ENCODE measurements at places on chromosomes 1 and 21. TPM values are rescaled to one million over a fixed set of nuclear protein-coding genes. Genes with fewer than 3 reads are reported as not detected.

DNA sequence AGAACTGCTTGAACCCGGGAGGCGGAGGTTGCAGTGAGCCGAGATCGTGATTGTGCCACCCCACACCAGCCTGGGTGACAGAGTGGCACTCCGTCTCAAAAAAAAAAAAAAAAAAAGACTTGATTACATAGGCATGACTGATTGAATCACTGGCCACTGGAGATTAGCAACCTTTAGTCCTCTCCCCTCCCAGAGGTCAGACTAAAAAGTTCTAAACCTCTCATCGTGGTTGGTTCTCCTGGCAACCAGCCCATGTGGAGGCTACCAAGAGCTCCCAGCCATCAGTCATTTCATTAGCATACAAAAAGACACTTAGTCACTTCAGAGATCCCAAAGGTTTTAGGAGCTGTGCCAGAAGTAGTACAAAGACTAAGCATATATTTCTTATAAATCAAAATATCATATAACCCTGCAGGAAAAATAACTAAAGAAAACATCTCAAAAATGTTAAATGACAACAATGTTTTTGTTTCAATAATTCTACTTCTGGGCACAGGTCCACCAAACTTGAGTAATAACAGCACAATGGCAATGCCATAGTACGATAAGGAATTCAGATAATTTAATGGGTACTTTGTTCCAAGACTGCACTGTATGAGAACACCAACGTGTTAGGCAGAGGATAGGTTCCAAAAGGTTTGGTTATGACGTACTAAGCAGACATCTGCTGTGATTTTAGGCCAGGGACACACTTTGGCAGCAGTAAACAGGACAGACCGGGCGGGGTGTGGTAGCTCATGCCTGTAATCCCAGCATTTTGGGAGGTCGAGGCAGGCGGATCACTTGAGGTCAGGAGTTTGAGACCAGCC is 18.1 kb downstream of the USP48 start:
- no peak overlapping the region for H3K4me3 ChIP-seq
- no peak for DNase-seq
- H3K36me3 ChIP-seq, result no peaks in the 10 kb centered on the region
- H3K27me3 ChIP-seq, result no peaks in the 10 kb centered on the region
- H3K27ac ChIP-seq, result peak overlapping the region; percentile 26
- peaks cover 30% of the 10 kb centered on the region for H3K4me1 ChIP-seq

Gene AKNAD1
- total RNA-seq, result not detected

- H3K4me3 ChIP-seq, result no peak overlapping the region
- no peaks in the 10 kb centered on the region for H3K27me3 ChIP-seq
- no peak for DNase-seq
- H3K36me3 ChIP-seq, result no peaks in the 10 kb centered on the region
These were observed 128.0 kb upstream of the IRF2BP2 start for GRCh38 chr1:234737967-234738314.

GRCh38 chr1:115544131-115544530 is 97.6 kb upstream of the VANGL1 start:
- peaks cover 3% of the 10 kb centered on the region for H3K4me1 ChIP-seq
- H3K4me3 ChIP-seq, result no peak overlapping the region
- no peaks in the 10 kb centered on the region for H3K36me3 ChIP-seq
- no peak for DNase-seq
- no peak overlapping the region for H3K27ac ChIP-seq

Gene PHACTR4
- total RNA-seq, result 38.2 TPM

DNA sequence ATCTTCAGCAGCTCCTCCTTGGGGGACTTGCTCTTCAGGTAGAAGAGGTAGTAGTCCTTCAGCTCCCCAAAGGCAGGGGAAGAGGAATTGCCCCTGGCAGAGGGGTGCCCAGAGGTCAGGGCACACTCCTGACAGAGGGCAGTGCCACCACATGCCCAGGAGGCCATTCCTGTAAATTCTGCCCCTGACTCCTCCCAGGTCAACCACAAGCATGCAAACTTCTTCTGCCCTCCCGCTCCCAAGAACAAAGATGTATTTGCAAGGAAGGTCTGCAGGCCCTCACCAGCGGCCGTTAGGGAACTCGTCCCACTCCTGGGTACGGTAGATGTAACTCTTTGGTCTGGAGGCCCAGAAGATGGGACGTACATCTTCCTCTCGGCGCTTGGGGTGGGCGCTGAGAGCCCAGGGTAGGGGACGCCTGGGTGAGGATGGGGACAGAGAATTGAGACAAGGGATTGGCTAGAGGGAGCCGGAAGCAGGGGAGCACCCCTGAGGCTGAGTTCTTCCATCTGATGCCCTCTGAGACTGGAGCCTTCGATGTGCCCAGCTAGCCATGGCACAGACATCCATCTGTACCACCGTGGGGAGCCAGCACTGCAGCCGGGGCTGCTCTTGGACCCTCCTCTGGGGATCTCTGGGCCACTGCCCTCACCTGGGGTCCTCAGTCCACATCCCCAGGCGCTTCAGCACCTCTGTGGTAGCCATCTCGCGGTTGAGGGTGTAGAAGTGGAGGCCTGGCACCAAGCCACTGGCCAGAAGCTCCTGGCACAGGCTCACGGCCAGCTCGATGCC is 11.1 kb downstream of the MTHFR start:
- DNase-seq, result no peak
- H3K36me3 ChIP-seq, result no peaks in the 10 kb centered on the region

Gene LHX4
- total RNA-seq, result 0.48 TPM

Gene PSEN2
- total RNA-seq, result 41.9 TPM

DNA sequence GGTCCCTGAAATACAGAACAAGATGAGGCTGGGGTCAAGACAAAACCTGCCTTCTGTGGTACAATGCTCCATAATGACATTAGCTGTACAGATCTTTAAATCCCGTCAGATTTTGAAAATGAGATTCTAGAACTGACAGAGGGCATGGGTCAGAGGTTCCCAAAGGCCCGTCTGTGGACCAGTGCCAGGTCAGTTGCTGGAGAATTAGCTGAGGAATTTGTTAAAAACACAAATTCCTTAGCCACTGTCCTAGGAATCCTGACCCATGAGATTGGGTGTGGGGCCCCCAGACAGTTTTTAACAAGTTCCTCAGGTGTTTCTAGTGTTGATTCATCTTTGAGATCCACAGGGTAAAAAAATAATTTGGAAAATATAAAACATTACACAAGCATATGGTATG is 97.0 kb downstream of the SIPA1L2 start:
- no peak overlapping the region for H3K27ac ChIP-seq
- no peak for DNase-seq
- no peaks in the 10 kb centered on the region for H3K4me1 ChIP-seq
- H3K36me3 ChIP-seq, result no peaks in the 10 kb centered on the region
- no peak overlapping the region for H3K4me3 ChIP-seq

GRCh38 chr1:38326856-38327255 is 280.3 kb upstream of the POU3F1 start:
- H3K27me3 ChIP-seq, result peaks cover 20% of the 10 kb centered on the region
- H3K4me1 ChIP-seq, result no peaks in the 10 kb centered on the region
- no peak overlapping the region for H3K27ac ChIP-seq
- no peaks in the 10 kb centered on the region for H3K36me3 ChIP-seq
- H3K4me3 ChIP-seq, result no peak overlapping the region

GRCh38 chr1:3319874-3320245 is 134.6 kb upstream of the ARHGEF16 start:
- H3K27ac ChIP-seq, result peak overlapping the region; percentile 63
- no peaks in the 10 kb centered on the region for H3K36me3 ChIP-seq
- H3K4me3 ChIP-seq, result no peak overlapping the region

DNA sequence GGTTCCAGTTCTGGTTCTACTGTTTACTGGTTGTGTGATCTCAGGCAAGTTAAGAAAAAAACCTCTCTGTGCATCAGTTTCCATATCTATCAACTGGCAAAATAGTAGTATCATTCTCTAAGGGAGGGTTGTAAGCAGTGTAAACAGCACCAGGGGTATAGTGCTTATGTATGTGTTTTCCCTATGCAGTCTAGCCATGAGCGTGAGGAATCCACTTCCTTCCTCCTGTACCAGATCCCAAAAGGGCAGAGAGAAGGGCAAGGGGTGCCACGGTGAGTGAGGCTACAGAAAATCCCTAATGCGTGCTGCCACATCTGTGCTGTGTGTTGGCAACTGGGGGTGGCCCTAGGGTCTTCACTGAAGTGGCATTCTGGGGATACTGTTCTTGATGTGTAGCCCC is 18.4 kb upstream of the RNF19B start:
- H3K27ac ChIP-seq, result no peak overlapping the region
- DNase-seq, result no peak
- H3K4me1 ChIP-seq, result peaks cover 25% of the 10 kb centered on the region
- no peak overlapping the region for H3K4me3 ChIP-seq
- H3K27me3 ChIP-seq, result no peaks in the 10 kb centered on the region

Gene MYCL
- 14.2 TPM for total RNA-seq

GRCh38 chr21:45182958-45183357 is 104.7 kb downstream of the POFUT2 start:
- H3K4me3 ChIP-seq, result no peak overlapping the region
- no peak overlapping the region for H3K27ac ChIP-seq
- no peaks in the 10 kb centered on the region for H3K27me3 ChIP-seq
- H3K36me3 ChIP-seq, result peaks cover 21% of the 10 kb centered on the region
- DNase-seq, result no peak
- H3K4me1 ChIP-seq, result no peaks in the 10 kb centered on the region

Gene GREM2
- total RNA-seq, result 3.5 TPM

Gene MORC3
- total RNA-seq, result 33.7 TPM

GRCh38 chr1:212291505-212292134 is 6.4 kb downstream of the PPP2R5A start:
- no peak for DNase-seq
- H3K27me3 ChIP-seq, result no peaks in the 10 kb centered on the region
- H3K4me1 ChIP-seq, result peaks cover 76% of the 10 kb centered on the region
- H3K27ac ChIP-seq, result no peak overlapping the region
- H3K36me3 ChIP-seq, result no peaks in the 10 kb centered on the region

Gene LCE6A
- not detected for total RNA-seq

Gene BTG2
- 144 TPM for total RNA-seq

DNA sequence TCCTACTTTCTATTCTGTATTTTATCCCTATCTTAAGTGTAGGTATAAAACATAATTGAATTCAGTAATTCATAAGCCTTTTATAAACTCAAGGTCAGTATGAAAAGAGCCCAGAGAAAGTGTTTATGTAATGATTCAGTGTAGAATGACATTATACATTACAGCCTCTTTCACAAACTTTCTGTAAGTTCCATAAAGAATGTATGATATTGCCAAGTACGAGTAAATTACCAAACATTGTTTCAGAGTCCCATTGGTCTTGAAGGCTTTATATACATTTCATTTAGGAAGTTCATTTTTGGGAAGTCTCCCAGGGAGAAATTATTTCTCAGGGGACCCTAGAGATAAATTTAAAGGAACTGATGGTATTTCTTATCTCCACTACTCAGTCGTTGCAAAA is 37.8 kb upstream of the VAMP3 start:
- H3K36me3 ChIP-seq, result no peaks in the 10 kb centered on the region
- DNase-seq, result no peak
- H3K4me3 ChIP-seq, result no peak overlapping the region
- H3K4me1 ChIP-seq, result no peaks in the 10 kb centered on the region
- H3K27me3 ChIP-seq, result no peaks in the 10 kb centered on the region
- H3K27ac ChIP-seq, result no peak overlapping the region

Gene SLC9C2
- not detected for total RNA-seq

Gene IFI16
- total RNA-seq, result 19.8 TPM

Gene TRIM46
- total RNA-seq, result not detected

DNA sequence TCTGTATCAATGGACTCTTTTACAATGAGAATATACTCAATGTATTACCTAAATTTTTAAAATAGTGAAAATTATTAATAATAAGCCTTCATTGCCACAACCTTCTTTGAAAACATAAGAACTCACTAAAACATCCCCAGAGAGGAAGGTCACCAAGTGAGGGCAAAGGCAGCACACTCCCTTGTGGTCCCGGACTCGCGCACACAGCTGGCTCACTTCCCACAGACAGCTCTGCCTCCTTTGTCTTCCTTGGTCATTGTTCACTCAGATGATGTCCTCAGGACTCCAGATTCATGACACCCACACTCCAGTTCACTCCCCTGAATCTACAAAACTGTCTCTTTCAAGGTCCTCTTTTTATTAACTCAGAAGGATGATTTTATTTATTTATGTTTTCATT is 19.2 kb upstream of the UBR4 start:
- no peak for DNase-seq
- no peak overlapping the region for H3K4me3 ChIP-seq
- peaks cover 18% of the 10 kb centered on the region for H3K4me1 ChIP-seq
- no peaks in the 10 kb centered on the region for H3K27me3 ChIP-seq

DNA sequence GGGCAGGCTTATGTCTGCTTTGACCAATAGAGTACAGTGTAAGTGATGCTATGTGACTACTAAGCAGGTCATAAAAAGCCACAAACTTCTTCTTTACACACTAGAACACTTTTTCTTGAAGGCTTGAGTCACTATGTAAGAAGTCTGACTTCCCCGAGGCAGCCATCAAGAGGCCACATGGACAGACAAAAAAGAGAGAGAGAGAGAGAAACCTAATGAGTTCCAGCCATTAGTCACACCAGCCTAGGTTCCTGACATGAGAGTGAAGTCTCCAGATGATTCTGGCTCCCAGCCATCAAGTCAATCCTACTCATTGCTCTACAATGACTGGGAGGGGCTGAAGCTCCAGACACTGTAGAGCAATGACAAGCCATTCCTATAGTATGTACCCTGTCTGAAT is 101.4 kb downstream of the LHX9 start:
- H3K27ac ChIP-seq, result no peak overlapping the region
- H3K4me1 ChIP-seq, result no peaks in the 10 kb centered on the region
- H3K27me3 ChIP-seq, result no peaks in the 10 kb centered on the region
- no peak for DNase-seq

GRCh38 chr21:20852866-20853265 is 145.3 kb upstream of the NCAM2 start:
- H3K27ac ChIP-seq, result no peak overlapping the region
- H3K4me3 ChIP-seq, result no peak overlapping the region
- H3K4me1 ChIP-seq, result no peaks in the 10 kb centered on the region
- H3K36me3 ChIP-seq, result no peaks in the 10 kb centered on the region
- no peak for DNase-seq

- no peaks in the 10 kb centered on the region for H3K4me1 ChIP-seq
- H3K27ac ChIP-seq, result no peak overlapping the region
- no peak for DNase-seq
- H3K36me3 ChIP-seq, result no peaks in the 10 kb centered on the region
- no peaks in the 10 kb centered on the region for H3K27me3 ChIP-seq
These were observed 78.4 kb upstream of the S1PR1 start for GRCh38 chr1:101158424-101158823.

All from transverse colon (tissue), 4 donors.